ENCODE measurements at places on chromosomes 3 and 15.

GRCh38 chr3:163983940-163984339, 1094.4 kb downstream of the SI start:
- DNase-seq: no peak

DNA sequence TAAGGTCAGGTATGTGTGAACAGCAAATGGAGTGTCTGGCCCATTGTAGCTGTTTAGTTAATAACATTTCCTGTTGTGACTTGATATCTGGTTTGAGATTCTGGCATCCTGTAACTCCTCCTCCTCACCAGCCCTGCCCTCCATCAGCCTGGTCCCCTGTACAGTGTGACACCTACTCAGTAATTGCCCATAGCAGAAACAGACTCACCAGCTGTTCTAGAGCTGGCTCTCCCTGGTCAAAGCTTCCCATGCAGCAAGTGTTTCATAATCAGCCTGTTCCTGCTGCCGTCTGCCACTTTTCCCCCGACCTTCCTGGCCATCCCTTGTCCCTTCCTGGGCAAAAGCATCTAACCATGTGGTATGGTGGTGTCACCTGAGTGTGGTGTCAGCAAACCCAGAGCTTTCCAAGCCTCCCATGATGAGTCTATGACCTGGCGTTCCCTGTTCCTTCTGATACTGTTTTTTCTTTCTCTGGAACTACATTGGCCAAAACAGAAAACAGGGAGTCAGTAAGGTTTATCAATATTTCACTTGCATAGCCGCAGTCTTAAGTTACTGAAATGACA, 55.4 kb downstream of the B3GALNT1 start:
- DNase-seq: no peak

GRCh38 chr15:39786447-39787056, 3.9 kb upstream of the FSIP1 start:
- no peak for DNase-seq

DNA sequence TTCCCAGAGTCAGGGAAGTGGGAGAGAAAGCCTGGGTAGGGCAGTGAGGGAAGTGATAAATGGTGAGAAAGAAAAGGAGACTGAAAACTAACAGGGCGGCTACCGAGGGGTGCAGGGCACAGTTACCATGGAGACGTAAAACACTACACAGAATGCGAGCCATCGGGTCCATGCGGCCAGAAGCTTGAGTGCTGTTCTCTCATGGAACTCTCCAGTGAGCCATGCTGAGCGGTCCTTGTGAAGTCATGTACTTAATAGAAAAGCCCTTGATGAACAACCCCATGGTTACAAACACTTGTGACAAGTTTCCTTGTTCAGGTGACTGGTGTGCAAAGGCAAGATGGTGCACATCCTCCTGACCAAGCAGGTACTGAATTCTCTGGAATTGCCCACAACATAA, 3.7 kb upstream of the PLA2G4F start:
- no peak for DNase-seq

- no peak for DNase-seq
Observed at GRCh38 chr3:168036619-168037018, 59.1 kb downstream of the GOLIM4 start.

Measured in H54 (cell line).